ENCODE measurements at places on chromosomes 7 and 10.

DNA sequence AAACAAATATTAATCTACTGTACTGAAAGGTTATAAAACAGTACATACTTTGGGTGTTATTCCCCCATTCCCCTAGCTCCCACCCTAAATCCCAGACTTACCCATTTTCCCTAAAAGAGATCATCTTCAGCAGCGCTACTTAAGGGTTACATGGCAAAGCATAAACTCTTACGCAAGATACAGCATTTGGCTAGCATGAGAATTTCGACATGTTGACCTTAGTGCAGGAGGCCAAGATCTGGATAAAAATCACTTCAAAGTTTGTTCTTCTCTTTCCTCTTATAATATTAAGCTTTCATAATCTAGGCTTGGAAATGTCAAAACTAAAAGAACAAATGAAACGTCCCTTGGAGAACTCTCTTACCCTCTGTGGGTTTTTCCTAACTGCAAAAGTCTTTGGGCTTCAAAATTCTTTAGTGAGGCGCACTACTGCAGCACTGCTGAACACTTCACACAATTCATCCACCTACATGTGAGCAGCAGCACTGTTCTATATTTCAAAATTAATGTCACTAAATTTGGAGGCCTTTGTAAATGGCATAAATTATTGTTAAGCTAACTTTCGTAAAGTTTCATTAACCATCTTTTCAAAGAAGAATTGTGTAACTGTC, 59.5 kb upstream of the PDLIM1 start:
- no peak for DNase-seq

DNA sequence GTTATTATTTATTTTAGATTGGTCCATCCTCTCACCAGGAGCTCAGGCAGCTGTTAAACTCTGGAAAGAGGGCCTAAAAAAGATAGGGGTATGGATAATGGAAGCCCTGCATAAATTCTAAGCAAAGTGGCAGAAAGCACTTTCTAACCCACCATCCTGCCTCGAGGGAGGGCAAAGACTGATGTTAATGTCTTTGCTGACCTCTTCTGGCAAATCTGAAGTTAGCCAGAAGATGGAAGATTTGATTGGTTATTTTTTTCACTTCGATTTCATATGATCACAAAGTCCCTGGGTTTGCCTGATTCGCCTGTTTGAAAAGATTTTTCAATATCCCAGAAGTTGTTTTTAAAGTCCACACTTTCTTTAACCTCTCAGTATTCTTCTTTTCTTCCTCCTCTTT, 24.8 kb downstream of the OR9A2 start:
- DNase-seq, result no peak

DNA sequence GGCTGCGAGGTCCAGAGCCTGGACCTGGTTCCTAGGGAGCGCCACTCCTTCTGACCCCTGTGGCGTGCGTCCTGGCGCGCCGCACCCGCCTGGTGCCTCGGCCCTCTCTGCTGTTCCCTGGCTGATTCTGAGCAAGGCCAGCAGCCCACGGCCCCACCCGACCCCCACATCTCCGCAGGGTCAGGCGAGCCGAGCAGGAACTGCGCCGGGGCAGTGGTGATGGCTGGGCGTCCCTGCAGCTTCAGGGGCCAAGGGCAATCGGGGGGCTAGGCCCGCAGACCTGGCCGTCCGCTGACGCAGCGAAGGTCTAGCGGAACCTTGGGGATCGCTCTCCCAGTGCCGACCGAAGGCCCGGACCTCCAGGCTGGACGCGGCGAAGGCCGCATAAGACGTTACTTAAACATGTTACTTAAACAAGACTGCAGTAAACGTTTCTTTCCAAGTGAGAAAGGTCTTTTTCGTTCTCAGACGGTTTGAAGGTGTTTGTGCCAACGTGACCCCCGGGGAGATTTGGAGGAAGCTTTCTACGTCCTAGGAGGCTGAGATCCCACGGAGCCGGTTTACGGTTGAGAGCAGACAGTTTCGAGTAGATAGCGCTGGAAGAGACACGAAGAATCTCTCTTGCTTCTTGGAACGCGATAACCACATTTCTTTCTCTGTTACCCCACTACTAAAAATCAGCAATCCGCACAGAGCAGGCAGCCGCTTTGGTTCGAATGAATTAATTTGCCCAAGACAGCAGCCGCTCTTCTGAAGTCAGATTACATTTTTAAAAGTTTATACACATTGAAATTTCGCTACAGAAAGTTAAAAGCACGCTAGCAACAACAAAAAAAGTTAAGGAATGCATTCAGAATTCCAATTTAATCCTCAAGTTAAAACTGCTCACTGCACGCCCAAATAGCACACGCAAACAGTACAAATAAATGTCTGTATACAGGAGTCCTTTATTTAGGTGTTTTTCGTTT, 4.9 kb upstream of the NKX2-3 start:
- no peak for DNase-seq

- no peak for DNase-seq
Observed at GRCh38 chr7:104039363-104039762, 49.9 kb upstream of the RELN start.

DNA sequence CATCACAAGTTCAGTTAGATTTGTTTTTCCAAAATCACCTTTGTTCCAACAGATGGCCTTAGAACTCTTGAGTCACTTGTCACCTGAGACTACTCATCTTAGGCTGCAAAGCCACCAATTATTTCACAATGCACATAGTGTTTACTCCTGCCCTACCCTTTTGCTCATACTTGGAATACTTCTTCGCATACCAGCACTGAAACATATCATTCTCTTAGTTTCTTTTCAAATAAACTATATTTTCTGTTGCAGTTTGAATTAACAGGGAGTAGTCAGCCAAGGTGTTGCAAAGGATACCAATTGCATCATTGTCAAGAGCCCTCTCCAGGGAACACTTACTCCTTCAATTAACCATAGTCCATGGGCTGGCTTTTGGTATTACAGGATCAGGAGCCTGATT, 71.0 kb downstream of the CASD1 start:
- DNase-seq, result no peak

DNA sequence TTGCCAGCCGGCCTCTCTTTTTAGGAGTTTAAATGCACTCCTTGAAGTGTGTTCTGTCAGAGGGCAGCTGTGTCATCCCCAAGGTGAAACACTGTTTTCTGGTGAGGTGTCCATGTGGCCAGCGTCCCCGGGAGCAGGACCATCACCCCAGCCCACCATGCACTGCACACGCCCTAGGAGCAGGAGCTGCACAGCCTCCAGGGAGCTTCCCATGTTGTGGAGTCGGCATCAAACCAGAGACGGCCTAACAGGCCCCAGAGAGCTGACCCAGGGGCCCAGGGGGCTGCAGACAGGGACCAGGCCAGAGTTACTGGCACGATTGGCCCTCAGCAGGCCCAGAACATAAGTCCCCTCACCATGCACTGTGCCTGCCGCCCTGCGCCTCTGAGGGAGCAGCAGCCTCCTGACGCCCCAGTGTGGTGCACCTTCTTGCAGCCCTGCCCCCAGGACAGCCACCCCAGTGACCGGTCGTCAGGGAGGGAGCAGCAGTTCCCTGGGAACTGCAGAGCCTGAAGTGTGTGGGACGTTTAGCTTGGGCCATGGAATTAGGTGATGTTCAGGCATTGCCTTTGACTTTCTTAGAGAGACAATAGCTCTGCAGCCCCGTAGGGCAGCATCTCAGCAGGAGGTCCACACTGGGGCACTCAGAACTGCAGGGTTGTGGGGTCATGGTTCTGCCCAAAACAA, 97.9 kb downstream of the NKX6-2 start:
- DNase-seq, result no peak

DNA sequence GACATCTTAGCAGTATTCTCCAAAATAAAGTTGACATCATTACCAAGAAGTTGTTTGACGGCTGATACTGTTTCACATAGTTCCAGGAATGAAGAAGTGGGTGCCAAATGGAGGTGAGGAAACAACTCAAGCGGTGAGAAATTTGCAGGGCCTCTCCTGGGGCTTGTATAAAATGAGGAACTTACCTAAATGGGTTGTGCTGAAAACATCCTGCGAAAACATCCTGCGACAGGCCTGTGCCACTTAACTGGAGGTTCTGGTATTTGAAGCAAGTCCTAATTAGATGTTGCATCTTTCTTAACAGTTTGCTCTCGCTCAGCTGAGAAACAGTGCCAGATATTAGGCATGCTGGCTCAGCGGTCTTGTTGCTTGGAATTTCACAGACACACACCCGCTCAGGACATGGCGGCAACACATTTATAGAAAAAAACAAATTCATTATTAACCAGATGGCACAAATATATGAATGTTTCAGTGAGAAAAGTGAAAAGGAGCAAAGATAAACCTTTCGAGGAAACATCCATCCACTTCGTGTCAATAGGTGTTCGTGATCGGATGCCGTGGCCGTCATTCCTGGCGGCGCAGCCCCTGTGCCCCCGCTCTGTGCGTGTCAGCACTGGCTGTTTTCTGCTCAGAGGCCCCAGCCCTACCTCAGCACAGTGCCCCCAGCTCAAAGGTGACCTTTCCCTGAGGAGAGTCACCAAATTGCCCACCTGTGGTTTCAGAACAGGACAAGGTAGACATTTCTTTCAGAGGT, 48.1 kb downstream of the CDC123 start:
- no peak for DNase-seq

DNA sequence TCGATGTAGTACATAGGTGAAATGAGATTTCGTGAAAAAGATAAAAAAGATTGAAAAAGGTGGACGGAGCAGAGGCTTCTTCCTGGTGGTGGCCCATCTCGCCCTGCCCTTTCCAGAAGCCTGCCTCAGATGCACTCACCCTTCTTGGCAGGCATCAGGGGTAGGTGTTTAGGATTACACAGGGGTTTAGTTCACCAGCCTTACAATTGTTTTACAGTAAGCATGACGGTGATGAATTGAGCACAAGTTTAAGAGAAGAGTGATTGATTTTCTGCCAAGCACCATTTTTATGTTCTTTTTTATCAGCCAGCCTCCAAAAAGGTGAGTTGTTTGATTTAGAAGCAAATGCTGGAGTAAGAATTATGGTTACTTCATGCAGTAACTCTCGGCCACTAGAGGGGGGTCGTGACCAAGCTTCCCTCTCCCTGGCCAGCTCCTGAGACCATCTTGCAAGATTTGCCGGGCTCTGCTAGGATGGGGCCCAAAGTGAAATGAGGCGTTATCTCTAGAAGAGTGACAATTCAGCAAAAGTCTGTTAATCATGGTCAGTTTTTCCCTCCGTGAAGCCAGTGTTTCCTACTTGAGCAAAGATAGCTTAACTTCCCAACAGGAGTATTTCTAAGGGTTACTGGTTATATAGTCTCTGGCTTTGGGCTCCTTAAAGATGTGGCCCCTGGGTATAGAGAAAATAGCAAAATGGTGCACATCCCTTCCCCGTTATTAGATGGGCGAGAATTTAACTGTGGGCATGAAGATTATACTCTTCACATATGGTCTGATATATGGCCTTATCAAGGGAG, 228.8 kb downstream of the BMPER start:
- peak; percentile 89 for DNase-seq

GRCh38 chr10:124612611-124613498, 131.3 kb downstream of the FAM53B start:
- DNase-seq, result no peak

- DNase-seq, result peak; percentile 93
Observed at GRCh38 chr7:1537535-1538412, 7.3 kb downstream of the MAFK start.

- peak; percentile 62 for DNase-seq
Observed at GRCh38 chr10:47088656-47089354, 177.6 kb downstream of the PTPN20 start.

- no peak for DNase-seq
Observed at GRCh38 chr7:109259151-109259550, 689.5 kb downstream of the DNAJB9 start.

DNA sequence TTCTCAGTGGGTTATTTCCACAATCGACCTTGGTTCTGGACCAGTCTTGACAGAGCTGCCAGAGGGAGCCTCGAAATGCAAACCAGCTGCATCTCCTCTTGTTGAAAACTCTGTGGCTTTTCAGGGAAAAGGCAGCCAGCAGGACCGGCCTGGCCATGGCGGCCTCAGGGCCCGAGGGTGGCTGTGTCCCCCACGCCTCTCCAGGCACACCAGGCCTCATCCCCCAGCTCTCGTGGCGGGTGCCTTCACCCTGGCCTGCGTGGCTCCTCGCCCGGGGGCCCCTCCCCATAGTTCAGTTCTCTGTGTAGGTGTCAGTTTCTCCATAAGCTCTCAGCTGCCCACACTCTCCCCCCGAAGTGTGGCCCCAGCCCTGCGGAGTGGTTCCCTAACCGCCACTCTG, 63.5 kb downstream of the MGMT start:
- no peak for DNase-seq

GRCh38 chr10:85492684-85493083, 873.9 kb downstream of the GRID1 start:
- peak; percentile 2 for DNase-seq

- DNase-seq, result no peak
Observed at GRCh38 chr10:29835055-29835454, 200.3 kb upstream of the SVIL start.

GRCh38 chr10:727162-727790, 37.8 kb upstream of the DIP2C start:
- DNase-seq, result no peak

DNA sequence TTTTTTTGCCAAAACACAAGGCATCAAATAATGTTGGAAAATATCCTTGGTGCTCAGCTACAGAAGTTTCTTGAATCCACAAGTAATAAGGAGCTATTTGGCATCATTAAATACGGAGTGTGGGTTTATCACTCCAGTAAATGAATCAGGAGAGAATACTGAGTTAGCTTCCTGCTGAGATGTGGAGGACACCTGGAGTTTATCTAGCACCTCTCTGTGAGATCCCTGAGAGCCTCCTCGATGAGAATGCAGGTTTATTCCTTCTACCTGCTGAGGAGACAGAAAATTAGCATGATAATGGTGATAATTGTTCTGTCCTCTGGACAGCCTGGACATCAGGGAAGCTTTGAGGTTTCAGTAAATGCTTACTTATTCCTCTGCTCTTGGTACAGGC, 40.5 kb downstream of the NRG3 start:
- DNase-seq, result no peak

DNA sequence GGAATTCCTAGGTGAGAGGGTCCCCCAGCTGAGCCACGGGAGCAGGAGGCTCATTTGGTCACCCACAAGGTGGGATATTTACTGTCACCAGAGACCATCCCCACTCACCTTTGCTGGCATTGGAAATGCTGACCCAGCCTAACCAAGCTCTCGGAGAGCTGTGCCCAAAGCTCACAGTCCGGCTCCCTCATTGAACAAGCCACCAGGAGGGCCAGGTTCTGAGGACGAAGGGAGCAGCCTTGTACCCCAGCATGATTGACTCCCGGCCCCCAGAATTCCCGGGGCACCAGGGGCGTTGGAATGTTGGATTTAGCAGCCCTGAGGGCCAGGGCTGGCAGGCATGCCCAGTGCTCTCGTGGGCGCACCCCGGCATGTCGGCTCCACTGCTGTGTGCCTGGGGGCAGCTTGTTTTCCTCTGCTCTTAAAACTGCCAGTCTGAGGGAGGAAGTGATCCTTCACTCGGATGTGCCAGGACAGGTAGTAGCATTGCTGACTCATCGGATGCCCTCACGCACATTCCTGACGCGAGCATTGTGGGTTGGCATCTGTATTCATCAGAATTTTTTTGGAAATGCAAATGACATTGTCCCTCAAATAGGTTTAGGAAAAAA, 23.3 kb downstream of the CLIP2 start:
- no peak for DNase-seq

DNA sequence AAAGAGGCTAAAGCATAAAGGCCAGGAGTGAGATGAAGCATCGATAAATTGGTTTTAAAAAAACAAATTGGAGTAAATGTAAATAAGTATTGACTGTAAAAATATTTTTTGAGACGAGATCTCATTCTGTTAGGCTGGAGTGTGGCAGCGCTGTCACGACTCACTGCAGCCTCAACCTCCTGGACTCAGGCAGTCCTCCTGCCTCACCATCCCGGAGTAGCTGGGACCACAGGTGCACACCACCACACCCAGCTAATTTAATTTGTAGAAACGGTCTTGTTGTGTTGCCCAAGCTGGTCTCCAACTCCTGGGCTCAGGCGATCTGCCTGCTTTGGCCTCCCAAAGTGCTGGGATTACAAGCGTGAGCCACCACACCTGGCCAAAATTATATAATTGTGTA, 17.8 kb downstream of the HNRNPA2B1 start:
- DNase-seq, result no peak

Measured in G401 (cell line).